Mucosa of gallbladder (tissue), 1 donor: ENCODE measurements at places on chromosomes 1 and 21. TPM values are rescaled to one million over a fixed set of nuclear protein-coding genes. Genes with fewer than 3 reads are reported as not detected.

- no peak for DNase-seq
These were observed 92.8 kb downstream of the INTS7 start for GRCh38 chr1:211942583-211942982.

GRCh38 chr1:11211925-11212587 lies 22.9 kb downstream of the ANGPTL7 start:
- DNase-seq, result no peak

DNA sequence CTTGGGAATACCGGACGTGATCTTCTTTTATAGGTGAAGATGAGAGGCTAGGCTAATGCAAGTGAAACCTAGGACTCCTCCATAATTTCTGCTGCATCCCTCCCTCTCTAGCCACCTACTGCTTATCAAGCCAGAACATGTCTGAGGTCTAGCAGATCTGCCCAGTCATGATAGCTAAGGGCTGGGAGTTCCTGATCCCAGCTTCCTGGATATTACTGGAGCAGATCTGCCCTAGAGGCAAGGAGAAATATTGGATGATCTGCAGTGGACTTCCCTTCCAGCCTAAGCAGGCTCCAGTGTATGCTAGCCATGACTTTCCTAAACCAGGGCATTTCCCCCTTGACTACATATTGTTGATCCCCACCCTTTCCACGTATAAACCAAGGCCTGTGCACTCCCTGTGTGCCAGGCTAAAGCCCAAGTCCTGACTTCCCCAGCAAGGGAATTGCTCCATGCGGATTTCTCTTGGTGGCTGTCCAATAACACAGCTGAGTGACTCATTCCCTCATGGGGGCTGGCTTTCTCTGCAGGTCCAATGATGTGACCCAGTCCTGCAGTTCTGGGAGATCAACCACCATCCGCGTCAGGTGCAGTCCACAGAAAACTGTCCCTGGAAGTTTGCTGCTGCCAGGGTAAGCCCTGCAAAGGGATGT lies 15.5 kb upstream of the SARS1 start:
- peak; percentile 29 for DNase-seq

GRCh38 chr21:45294509-45295291 lies 7.0 kb upstream of the POFUT2 start:
- peak; percentile 85 for DNase-seq

- no peak for DNase-seq
These were observed 40.5 kb downstream of the BRINP2 start for GRCh38 chr1:177211231-177211630.

- no peak for DNase-seq
These were observed 339 bp upstream of the RNPC3 start for GRCh38 chr1:103525114-103525606.

DNA sequence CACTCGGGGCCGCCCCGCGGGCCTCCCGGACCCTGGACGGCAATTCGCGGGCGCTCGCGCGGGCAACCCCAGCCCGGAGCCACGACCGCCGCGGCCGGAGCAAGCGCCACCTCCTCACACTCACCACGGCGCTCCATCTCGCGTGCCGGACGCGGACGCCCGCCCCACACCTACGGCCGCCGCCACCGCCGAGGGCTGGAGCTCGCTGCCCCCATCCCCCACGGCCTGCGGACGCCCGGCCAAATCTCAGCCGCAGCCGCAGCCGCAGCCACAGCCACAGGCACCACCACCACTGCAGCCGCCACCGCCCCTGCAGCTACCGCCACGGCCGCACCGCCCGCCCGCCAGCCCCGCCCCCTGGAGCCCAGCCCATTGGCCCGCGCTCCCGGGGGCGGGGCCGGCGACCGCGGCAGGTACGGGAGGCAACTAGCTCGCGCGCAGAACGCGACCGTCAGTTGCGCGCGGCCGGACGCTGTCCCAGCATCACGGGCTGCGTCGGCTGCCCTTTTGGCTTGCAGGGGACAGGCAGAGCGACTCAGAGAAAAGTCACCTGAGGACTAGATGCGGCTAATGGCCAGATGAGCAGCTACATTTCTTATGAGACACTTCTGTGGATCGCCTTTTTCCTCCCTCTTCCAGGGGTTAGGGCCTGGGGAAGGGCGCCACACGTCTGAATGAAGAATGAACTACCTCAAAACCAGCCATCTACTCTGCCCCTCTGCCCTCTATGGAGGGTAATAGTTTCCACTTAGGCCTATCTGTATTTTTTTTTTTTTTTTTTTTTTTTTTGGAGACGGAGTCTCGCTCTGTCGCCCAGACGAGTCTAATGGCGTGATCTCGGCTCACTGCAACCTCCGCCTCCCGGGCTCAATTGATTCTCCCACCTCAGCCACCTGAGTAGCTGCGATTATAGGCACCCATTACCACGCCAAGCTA lies at the start of gene ARHGAP29:
TSS of gene ARHGAP29 (minus strand) at position 294 of the 936 bp plus-strand sequence. CDS start 5,973 bp downstream, outside the sequence.
- DNase-seq, result peak; percentile 80

- DNase-seq, result peak; percentile 78
These were observed 26.1 kb downstream of the UBE2T start for GRCh38 chr1:202315576-202316168.

GRCh38 chr1:23273450-23274133 lies 56.3 kb upstream of the HTR1D start:
- no peak for DNase-seq

- no peak for DNase-seq
These were observed 20.5 kb downstream of the MAPKAPK2 start for GRCh38 chr1:206705191-206705590.

DNA sequence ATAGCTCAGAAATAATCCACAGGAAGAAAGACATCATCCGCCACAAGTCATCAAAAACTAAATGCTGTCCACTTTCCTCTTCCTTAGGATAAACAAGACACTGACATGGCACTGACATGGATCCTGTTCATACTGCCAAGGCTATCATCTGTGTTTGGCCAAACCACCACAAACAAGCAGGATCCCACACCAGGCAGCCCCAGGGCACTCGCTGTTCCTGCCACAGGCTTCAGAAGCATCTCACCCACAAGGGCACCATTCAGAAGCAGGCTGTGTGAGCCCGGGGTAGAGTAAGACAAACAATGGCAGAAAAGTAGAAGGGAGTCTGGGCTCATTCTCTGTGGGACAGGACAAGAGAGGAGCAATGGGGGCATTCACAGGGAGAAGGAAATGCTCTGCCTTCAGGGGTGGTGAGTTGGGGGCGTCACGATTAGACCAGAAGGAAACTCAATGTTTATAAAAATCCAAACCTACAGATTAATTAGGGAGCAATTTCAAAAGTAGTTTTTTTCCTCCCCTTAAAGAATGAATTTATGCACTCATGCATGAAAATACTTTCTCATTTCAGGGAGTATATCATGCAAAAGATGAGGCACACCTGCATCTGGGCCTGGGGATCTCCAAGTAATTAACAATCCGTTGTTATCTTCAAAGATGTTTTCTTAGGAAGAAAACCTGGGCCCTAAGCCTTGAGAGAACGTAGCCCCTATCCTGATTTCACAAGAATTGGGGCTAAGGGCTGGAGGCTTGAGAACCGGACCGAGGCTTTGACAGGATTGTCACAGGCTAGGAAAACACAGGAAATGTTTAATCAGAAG lies 43.3 kb upstream of the ATP1A1 start:
- no peak for DNase-seq

- no peak for DNase-seq
These were observed 107.7 kb upstream of the LMO4 start for GRCh38 chr1:87220993-87221392.

DNA sequence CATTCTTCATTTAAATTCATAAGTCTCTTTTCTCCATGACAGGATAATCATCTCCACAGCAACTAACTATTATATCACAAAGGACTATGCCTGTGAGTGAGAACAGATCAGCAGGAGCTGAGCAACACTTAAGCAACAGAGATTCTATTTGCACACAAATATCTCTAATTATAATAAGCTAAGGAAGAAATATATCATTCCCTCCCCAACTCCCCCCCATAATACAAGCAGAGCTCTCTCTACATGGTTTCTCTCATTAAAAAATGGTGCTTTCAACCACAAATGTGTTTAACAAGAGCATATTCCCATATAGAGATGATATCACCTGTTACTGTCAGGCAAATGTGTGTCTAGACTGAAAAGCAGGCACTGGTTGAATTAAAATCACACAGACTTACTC lies 34.5 kb upstream of the NIBAN1 start:
- DNase-seq, result no peak

TMEM240 gene
- 4.7 TPM for total RNA-seq

KRTAP13-2 gene
- total RNA-seq, result not detected

PKP1 gene
- total RNA-seq, result 0.09 TPM

SYTL1 gene
- 48.5 TPM for total RNA-seq

KAZN gene
- total RNA-seq, result 10.2 TPM
